ENCODE measurements at places on chromosomes 13 and 19.

DNA sequence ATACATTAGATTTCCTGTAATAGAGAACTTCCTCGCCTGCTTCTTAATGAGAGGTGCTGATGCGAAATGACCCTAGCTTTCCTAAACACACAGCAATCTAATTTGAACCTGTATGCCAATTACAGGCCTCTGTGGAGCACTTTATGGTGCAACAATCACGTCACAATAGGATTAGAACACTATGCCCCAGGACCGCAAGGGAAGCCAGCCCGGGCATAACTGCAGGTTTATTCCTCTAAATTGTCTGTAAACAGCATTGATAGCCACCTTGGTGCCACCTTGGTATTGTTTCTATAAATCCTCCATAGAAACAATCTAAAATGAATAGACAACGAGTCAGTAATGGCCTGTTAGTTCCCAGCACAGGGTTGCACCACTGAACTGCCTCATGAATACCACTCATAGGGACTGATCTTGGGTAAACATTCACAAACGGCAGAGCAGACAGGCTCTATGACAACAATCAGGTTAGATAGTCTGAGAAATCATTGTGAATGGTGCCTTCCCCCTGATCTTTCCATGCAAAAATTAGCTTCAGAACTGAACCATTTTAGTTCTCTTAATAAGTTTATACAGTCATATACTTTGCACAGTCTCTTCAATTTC, 182.5 kb upstream of the OBI1 start:
- no peak for DNase-seq

DNA sequence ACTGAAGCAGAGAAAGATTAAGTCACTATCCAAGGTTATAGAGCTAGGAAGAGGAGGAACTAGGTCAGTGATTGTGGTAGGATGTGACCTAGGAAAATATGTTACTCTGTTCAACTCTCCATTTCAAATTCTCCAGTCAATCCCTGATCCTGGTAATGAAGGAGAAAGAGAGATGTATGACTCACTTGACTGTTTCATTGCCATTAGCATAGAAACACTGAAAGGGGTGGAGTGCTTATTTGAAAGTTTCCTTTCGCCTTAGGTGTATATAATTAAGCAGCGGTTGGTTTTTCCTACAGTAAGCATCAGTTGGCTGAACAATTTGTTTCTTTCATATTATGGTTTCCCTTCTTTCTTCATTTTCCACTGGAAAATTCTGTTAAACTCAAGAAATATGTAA, 198.1 kb upstream of the CSNK1A1L start:
- DNase-seq = no peak

- no peak for DNase-seq
Measured at GRCh38 chr19:7579182-7579581, 16.5 kb upstream of the CAMSAP3 start.

GRCh38 chr19:57813919-57814504, 701 bp downstream of the ZNF552 start:
- DNase-seq = no peak

GRCh38 chr19:6779206-6779605, 6.7 kb downstream of the VAV1 start:
- DNase-seq = no peak

DNA sequence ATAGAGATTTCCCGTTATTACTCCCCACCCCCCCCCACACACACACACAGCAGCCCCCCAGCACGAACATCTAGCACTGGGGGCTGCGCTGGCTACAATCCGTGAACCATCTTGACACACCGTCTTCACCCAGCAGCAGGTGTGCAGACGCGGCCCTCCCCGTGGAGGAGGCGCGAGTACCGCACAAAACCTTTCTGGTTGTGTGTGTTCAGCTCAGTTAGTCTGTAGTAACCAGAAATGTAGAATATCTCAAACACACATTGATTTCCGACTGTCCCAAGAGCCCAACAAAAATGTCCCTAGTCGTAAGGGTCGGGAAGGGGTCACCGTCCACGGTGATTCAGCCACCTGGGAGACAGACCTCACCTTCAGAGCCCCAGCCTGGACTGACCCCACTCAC, 122.7 kb downstream of the RAB20 start:
- no peak for DNase-seq

DNA sequence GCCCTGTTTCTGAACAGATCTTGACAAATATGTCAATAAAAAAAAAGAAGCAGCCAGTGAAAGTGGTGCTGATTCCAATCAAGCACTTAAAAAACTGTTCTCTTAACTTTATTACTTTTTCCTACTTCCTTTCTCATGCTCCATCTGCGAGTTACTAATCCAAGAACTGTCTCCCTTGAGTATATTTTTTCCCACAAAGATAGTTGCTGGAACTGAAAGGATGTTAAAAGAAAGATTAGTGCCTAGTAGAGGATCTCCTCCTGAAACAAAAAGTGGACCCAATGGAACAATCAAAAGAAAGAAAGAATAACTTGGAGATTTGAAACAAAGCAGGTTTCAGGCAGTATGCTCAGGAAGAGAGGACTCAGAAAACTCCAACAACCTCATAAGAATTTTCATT, 1034.8 kb downstream of the PCDH17 start:
- DNase-seq = no peak

GRCh38 chr19:49098795-49099194, 13.5 kb downstream of the SNRNP70 start:
- no peak for DNase-seq

DNA sequence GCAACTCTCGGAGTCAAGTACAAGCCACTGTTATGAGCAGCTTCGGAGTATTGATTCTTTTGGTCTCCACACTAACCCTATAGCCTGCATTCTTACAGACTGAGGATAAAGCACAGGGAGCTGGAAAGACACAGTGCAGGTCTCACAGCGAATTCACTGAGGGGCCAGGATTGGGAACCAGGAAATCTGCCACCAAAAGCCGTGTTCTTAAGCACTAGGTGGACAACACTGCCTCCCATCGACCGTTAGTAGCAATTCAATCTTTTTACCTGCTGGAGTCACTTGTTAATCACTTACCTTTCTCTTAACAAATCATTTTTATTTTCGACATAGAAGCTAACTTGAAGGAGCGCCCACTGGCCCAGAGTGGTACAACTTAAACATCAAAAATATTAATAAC, 6.3 kb downstream of the PMIS2 start:
- DNase-seq = peak; percentile 43

- peak; percentile 12 for DNase-seq
Measured at GRCh38 chr13:93364166-93364565, 137.6 kb downstream of the GPC6 start.

DNA sequence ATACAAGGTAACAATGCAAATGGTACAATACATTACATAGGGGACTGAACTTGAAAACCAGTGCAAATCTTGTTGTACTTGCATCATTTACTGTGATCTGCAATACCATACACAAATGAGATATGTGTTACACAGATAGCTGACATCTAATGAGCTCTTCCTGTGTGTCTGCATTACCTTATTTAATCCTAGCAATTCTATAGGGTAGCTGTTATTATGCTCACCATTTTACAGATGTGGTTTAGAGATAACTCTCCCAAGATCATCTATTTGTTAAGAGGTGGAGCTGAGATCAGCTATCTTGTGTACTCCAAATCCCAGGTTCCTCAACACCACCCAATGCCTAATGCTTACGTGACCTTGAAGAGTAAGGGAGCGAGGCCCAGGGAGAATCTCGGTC, 21.4 kb upstream of the SERP2 start:
- no peak for DNase-seq

- no peak for DNase-seq
Measured at GRCh38 chr13:80989747-80990146, 648.8 kb upstream of the SPRY2 start.

DNA sequence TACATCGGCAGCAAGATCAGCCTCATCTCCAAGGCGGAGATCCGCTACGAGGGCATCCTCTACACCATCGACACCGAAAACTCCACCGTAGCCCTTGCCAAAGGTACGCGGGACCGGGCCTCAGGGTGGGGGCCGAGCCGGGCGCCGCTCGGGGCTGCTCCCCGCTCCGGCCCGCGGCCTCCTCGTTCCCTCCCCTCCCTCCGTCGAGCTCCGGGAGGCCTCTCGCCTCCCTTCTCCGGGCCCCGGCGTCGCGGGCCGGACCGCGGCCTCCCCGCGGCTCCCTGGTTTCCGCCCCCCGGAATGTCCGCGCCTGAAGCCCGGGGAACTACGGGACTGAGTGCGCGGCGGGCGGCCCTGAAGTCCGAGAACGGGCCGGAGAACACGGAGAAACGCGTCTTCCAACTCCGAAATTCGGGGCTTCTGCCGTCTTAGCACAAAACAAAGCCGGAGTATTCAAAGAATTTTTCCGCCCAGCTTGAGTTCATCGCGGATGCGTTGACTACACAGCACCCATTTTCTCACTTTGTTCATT, 423 bp downstream of the LSM14A start:
- DNase-seq = peak; percentile 38

DNA sequence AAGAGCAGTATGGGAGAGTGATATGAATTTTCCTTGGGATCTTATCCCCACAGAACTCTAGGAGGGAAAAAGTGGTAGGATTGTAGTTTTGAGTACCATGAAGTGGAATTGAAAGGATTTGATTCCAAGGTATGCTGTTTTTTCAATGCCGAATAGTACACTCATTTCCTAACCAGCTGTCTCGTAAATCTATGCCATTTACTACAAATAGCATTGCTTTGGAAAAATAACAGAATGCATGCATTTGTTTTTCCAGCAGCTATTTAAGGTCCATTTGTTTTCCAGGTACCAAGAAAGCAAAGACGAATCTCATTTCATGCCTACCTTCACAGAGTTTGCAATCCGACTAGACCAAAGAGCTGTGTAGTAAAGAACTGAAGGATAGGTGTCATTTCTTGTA, 10.5 kb downstream of the POLR1D start:
- DNase-seq = no peak

DNA sequence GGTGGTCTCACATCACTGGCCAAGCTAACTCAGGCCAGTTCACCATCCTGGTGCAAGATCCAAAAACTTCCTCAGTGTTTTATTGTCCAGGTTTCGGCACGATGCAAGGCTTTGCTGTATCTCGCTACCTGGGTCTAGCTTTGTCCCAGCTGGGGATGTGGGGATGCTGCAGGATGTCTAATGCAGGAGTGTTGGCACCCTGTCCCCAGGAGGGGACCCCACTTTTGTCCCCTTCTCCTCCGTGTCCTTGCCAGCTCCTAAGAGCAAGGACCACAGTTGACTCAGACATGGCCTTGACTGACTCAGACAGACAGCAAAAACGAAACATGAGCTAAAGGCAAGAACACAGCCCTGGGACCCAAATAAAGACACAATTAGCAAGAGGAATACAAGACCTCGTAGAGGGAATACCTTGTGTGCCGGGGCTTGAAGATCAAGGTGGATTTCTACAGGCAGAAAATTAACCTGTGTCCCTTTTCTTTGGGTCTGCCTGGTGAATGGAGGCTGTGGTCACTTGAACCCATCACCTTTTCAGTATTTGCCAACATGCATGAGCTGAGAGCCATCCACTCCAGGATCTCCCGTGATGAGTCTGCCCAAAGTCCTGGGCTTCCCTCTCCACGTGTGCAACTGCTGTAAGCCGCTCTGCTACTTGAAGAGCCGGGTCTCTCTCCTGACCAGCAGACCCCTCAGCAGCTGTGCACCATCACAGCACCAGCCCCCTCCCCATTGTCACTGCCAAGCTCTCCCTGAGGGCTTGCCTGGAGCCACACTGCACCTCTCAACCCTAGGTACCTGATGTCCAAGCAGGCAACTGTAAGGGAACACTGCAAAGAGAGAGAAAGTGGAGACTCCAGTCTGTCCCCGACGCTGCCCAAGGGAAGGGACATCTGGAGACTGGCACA, 149.5 kb upstream of the ZNF507 start:
- DNase-seq = no peak

GRCh38 chr19:5149508-5149907, 180.6 kb downstream of the KDM4B start:
- no peak for DNase-seq

DNA sequence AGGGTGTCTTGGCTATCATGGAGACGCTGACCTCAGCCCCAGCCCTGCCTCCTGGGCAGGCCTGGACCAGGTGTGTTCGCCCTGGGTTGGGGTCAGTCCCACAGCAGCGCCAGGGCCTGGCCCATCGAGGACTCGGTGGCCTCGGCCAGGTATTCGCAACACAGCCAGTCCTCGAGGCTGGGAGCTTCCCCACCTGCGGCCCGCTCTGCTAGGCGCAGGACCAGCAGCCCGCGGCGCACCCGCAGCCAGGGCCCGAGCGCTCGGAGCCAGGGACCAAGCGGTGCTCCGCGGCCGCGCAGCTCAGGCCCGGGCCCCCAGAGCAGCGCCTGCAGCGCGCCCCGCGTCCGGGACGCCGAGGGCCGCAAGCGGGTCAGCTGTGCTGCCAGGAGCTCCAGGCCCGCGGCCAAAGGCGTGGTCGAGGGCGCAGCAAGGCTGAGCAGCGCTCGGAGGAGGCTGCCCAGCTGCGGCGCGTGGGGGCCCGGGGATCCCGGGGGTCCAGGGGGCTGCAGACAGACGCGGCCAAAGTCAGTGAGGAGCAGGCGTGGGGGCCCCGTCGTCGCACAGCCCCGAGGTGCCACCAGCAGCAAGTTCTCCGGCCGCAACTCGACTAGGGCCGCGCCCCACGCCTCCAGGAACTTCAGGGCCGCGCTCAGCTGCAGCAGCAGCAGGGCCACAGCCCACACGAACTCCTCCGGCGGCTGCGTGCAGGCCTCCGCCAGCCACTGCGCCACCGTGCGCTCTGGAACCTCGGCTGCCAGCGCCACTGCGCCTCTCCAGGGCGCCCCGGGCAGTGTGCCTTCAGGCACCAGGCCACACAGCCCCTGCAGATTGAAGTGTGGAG, 6.2 kb downstream of the PEAK3 start:
- no peak for DNase-seq

GRCh38 chr13:49954674-49955455, 18.7 kb upstream of the SPRYD7 start:
- DNase-seq = no peak

- DNase-seq = peak; percentile 88
Measured at GRCh38 chr19:49672131-49672919, 4.7 kb upstream of the PRMT1 start.

GRCh38 chr13:24675806-24676570, 4.2 kb upstream of the ATP12A start:
- no peak for DNase-seq

DNA sequence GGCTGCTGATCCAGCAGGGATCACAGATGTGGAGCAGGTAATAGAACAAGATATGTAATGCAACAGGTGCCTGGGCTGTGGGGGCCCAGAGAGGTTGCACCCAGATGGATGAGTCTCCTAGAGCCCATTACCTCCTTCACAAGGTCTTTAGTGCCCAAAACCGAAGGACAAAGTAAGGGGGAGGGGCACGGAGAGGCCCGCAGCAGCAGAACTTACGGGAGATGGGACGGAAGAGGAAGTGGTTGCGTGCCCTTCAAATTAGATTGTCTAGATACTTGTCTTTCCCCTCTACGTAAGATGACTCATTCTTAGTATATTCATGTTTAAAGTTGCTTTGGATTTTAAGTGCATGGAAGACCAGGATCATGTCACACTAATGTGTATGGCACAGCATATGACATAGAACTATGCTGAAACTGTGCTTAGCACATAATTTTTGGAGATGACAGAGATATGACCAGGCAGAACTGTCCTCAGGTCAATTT, 5.7 kb upstream of the MRPS31 start:
- no peak for DNase-seq

DNA sequence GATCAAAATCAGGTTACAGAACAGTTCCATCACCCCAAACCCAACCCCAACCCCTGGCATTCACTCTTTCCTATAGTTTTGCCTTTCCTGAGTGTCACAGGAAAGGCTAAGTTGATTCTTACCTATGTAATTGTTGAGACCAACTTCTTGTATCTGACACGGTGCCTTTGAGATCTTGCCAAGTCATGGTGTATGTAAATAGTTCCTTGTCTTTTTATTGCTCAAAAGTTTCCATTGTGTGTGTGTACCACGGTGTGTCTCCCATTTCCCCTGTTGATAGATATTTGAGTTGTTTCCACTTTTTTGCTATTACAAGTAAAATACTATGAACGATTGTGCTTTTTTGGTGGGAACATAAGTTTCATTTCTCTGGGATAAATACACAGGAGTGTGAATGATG, 3.3 kb upstream of the IGFL2 start:
- DNase-seq = no peak
